AG04450 (cell line): ENCODE measurements at places on chromosomes 12 and 14.
A peak's percentile ranks its signal among the peaks of the same experiment; 100 is the strongest.

GRCh38 chr12:11981121-11981733 is 89.5 kb upstream of the BCL2L14 start:
- no peak for DNase-seq

- DNase-seq: no peak
Observed at GRCh38 chr12:28331130-28331529, 140.9 kb downstream of the CCDC91 start.

DNA sequence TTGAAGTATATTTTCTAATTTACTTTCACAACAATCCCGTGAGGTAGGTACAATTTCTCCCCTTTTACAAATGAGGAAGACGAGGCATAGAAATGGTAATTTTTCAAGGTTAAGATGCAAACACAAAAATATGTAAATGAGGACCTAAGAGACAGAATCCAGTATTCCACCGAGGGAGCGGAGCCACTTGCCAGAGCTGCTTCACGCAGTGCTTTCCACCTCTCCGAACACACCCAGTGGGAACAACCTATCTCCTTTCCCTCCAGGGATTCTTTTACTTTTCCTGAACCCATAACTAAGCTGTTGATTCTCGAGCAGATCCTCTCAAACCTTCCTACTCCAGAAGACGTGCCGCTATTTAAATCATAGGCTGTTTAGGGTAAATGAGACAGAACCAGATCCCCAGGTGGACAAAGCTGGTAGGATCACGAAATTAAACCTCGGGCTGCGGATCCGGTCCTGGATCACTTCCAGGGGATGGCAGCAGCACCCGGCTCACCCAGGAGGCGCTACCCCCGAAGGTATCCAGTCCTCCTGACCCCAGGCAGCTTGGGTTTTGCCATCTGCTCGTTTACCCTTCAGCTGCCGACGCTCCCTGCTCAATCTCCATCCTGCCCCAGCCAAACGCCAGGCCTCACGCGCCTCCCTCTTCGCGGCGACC is 1.5 kb downstream of the DDHD1 start:
- no peak for DNase-seq

GRCh38 chr12:93581370-93581769 is 8.9 kb downstream of the SOCS2 start:
- no peak for DNase-seq

- no peak for DNase-seq
Observed at GRCh38 chr12:102005256-102005655, 56.5 kb downstream of the WASHC3 start.

- DNase-seq: no peak
Observed at GRCh38 chr12:49026678-49027480, 8.3 kb upstream of the PRKAG1 start.

DNA sequence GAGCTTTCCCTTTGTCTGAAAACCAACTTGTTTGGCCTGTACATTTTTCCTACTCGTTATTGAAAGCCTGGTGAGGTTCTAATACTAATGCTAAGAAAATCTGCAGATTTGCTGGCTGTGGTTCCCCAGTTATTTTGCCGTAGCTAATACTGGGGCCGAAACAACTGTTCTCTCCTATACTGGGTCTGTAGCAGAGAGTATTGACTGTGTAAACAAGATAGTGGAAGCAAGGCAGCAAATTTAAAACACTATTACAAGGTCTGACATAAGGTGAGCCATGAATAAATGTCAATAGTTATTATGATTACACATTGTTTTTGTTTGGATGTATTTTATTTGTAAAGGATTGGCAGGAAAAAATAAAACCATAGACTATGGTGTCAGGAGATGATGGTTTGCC is 1244.0 kb downstream of the AACS start:
- no peak for DNase-seq

GRCh38 chr12:74626397-74626796 is 88.8 kb downstream of the ATXN7L3B start:
- DNase-seq: no peak

DNA sequence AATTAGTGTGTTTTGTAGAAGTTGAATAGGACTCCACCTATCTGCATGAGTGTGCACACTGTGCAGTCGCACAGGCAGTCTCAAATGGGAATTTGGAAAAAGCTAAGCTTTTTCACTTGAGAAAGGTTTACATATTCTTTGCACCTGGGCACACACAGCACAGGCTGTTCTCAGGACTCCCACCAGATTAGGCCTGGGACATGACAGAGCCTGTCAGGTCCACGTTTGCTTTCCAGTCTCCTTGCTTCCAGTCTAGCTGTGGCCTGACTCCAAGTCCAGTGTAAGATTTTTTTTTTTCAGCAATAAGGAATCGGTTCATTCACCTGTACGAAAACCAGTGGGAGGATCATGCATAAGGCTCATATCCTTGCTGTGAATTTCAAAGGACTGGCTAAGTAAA is 181.3 kb downstream of the ZFP36L1 start:
- DNase-seq: no peak

- no peak for DNase-seq
Observed at GRCh38 chr12:105331805-105332251, 1.3 kb downstream of the C12orf75 start.

- DNase-seq: no peak
Observed at GRCh38 chr12:28217805-28218204, 27.5 kb downstream of the CCDC91 start.

- DNase-seq: no peak
Observed at GRCh38 chr12:66662729-66663128, 16.1 kb downstream of the GRIP1 start.

DNA sequence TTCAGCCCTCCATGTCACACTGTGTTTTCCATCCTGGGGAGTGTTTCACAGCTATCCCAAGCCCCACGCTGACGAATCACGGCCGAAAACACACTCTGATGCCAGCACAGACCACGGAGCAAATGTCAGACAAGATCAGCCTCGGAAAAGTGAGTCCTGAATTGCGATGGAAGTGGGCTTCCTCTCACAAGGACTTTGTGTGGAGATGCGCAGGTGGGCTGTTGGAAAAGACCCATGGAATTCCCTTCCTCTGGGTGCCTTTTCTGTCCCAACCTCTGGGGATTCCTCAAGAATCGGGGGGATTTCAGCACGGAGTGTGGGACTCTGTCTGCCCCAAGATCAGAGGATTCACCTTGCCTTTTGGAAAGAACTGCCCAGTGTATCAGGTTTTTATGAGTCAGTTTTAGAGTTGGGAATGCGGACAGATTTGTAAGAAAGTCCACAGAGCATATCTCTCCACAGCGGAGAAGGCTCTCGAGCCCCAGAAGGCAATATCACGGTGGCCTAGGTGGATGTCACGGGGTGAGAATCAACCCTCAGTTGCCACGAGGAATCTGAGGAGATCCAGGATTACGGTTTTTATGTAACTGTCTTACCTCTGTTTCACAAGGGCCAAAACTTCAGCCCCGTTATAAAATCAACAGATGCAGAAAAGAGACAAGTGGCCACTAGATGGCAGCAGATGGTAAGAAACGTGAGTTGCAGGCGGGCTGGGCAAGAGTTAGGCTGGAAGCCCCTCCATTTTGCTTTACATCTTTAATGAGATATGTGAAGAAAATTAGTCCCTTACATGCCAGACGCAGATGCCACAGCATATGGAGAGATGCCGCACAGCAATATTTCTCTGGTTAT is 201.9 kb downstream of the DAD1 start:
- peak; percentile 47 for DNase-seq

DNA sequence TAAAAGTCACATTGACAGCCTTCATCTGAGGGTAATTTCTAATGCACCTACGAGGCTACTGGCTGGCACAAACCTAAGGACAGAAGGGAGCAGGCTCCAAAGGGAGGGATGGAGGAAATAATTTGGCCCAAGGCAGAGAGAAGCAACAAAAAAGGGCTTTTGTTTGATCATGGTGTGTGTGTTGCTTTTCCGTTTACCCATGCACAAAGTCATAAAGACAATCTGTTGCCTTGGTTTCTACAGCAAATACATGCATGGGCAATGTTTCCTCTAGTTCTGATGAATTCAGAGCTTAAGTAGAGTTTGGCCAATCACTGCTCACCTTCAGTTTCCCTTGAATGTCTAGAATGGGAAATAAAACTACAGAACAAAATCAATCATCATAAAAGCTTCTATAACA is 262.5 kb upstream of the CAND1 start:
- no peak for DNase-seq

- no peak for DNase-seq
Observed at GRCh38 chr14:68897559-68898155, 81.4 kb downstream of the ACTN1 start.

- no peak for DNase-seq
Observed at GRCh38 chr12:47068539-47068938, 10.9 kb upstream of the PCED1B start.

DNA sequence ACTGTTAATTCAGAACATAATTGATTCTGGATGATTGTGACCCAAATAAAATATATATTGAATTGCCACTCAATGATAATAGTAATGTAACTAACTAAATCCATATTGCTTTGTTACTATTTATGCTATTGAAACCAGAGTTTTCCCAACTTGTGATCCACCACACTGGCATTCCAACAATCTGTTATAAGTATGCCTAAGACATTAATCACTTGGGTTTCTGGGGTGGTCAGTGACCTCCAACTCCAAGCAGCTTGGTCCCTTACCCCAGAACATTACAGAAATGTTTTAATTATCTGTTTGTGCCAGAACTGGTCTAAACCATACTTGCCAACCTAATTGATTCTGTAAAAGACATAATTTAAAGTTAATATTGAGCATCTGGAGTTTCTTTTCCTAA is 14.6 kb downstream of the CAPS2 start:
- no peak for DNase-seq

- no peak for DNase-seq
Observed at GRCh38 chr14:90727082-90727481, 89.1 kb downstream of the TTC7B start.

DNA sequence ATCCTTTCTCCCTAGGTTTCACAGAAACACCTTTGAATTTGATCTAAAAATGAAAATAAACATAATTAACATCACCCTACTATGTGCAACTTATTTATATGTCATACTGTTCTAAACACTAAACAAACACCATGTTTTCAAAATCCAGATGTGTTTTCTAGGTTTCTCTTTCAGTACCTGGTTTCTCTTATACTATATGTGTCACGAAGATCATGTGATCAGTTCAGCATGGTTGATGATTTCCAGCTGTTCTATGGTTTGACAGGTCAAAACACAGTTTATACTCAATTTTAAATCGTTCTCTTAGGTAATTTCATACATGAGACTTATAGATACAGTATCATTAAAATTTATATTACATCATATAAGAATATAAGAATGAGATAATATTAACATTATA is 373.1 kb downstream of the SOX5 start:
- no peak for DNase-seq

GRCh38 chr14:59600211-59600945 is 23.8 kb upstream of the CCDC175 start:
- no peak for DNase-seq

DNA sequence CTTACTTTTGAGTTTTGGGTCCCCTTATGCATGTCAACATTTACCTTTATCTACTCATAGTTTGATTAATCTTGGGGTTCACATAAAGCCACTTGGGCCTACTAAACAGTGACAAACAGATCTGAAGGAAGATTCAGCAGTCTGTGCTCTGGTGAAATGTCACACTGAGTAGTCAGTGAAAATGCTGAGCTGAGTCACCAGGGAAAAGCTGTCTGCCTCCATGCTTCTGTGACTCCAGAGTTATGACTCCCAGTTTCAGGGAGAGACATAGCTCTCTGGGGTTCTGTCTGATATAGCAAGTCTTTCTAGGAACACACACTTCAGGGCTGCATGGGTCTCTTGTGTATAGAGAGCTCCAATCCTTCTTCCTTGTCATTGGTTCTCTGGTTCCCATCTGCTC is 406.3 kb upstream of the FAR2 start:
- DNase-seq: no peak

DNA sequence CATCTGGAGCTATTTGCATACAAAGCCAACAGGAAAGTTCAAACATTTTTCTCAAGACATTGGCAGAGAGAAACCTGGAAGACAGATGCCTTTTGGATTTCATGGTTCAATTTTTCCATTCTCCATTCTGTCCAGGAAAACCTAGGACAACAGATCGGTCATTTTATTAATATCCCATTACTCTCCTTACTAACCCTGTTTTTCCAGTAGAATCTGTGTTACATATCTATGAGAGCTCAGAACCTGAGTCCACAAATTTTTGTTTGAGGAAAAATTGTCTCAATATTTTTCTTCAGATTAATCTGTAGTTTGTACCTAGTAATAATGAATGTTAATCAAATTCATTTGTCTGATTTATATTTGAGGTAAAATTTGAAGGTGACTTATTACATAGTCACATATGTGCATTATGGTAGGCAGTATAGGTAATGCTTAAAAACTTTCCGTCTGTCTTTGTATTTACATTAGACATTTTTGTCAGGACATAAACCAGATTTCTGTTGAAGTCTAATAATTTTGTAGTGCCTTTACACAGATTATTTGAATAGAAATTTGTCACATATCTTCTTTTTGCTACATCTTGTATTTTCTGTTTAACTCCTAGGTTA is 75.3 kb downstream of the CCDC91 start:
- DNase-seq: no peak

GRCh38 chr12:89494411-89495231 is 30.0 kb downstream of the GALNT4 start:
- no peak for DNase-seq

GRCh38 chr14:41313196-41313595 is 293.5 kb upstream of the LRFN5 start:
- DNase-seq: no peak

GRCh38 chr12:88469154-88469553 is 111.1 kb downstream of the KITLG start:
- no peak for DNase-seq

GRCh38 chr14:22039938-22040780 is 366.5 kb upstream of the OR4E1 start:
- no peak for DNase-seq

DNA sequence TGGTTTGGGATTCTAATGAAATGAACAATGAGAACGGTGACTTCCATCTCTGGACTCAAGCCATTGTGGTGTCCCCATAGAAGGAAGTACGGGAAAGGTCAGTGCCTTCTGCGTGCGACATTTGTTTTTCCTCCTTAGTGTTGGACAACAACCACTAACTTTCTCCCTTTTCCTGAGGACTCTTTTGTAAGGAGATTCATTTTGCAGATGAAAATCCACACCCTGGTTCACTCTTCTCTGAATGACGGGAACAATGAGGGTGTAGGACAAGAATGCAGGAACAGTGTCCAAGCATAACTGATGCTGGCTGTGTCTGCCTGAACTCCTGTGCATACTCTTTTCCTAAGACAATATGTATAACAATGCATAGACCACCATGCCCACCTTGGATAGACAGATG is 176.4 kb downstream of the STXBP6 start:
- no peak for DNase-seq

DNA sequence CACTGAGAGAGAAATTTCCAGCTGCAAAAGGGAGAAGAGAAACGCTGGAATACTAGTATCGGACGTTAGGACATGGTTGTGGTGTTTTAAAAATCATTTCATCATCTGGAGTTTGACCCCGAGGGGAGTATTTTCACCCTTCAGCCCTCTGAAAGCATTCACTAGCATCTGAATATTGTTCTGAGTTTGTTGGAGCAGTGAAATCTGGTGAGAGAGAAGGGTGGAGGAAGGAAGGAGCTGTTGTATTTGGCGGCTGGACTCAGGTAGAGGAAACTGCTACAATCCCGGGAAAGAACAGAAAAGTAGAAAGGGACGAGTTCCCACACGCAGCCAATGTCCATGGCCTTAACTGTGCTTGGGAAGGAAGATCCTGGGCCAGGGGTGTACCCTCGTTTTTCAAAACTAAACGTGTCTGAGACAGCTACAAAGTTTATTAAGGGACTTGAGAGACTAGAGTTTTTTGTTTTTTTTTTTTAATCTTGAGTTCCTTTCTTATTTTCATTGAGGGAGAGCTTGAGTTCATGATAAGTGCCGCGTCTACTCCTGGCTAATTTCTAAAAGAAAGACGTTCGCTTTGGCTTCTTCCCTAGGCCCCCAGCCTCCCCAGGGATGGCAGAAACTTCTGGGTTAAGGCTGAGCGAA is 896 bp upstream of the CDKN1B start:
- DNase-seq: no peak

- no peak for DNase-seq
Observed at GRCh38 chr14:65002586-65003210, 16.0 kb downstream of the FNTB start.
